ENCODE measurements at places on chromosomes 7 and 10.

- no peak for DNase-seq
These were observed 488.3 kb upstream of the NRP1 start for GRCh38 chr10:33822774-33823173.

DNA sequence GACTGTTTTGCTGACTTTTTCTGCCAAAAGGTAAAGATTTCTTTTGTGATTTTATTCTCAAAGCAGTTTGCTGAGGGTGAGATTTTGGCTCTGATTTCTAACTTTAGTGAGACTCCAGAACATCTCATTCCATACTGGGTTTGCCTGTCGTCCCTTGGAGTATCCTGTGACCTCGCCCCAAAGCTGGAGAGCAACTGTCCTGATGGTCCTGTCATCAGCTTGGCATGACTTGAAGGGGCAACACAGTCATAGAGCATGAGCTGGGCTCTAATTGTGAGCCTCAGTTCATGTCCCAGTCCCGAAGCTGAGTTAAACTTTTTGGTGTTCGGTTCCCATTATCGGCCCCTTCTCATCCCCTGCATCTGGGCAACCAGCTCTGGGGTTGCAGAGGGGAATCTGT is 23.4 kb downstream of the C10orf90 start:
- DNase-seq = no peak

- DNase-seq = no peak
These were observed 396 bp upstream of the EXOC4 start for GRCh38 chr7:133252506-133252857.

DNA sequence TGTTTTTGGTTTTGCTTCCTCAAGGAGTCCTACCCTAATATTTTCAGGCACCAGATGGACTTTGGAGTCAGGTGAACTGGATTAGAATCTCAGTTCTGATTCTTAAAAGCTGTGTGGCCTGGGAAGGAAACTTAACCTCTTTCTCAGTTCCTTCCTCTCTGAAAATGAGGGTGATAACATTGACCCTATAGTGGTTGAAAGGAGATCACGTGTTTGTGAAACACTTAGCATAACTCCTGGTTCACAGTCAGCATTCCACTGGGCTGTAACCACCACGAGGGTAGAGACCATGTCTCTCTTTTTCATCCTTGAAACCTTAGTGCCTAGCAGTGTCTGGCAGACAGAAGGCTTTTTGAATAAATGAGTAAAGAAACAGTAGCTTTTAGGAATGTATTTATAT is 16.7 kb downstream of the LSMEM1 start:
- no peak for DNase-seq

- no peak for DNase-seq
These were observed 9.9 kb downstream of the ARHGAP22 start for GRCh38 chr10:48594803-48595538.

All from stimulated activated effector memory CD8-positive, alpha-beta T cell treated with anti-CD3 and anti-CD28 coated beads, Interleukin-12 subunit alpha, Interleukin-12 subunit beta, amount 100 ng/mL, for 72 hours (primary cell).